HCEC 1CT (cell line): ENCODE measurements at places on chromosomes 3 and 15.

DNA sequence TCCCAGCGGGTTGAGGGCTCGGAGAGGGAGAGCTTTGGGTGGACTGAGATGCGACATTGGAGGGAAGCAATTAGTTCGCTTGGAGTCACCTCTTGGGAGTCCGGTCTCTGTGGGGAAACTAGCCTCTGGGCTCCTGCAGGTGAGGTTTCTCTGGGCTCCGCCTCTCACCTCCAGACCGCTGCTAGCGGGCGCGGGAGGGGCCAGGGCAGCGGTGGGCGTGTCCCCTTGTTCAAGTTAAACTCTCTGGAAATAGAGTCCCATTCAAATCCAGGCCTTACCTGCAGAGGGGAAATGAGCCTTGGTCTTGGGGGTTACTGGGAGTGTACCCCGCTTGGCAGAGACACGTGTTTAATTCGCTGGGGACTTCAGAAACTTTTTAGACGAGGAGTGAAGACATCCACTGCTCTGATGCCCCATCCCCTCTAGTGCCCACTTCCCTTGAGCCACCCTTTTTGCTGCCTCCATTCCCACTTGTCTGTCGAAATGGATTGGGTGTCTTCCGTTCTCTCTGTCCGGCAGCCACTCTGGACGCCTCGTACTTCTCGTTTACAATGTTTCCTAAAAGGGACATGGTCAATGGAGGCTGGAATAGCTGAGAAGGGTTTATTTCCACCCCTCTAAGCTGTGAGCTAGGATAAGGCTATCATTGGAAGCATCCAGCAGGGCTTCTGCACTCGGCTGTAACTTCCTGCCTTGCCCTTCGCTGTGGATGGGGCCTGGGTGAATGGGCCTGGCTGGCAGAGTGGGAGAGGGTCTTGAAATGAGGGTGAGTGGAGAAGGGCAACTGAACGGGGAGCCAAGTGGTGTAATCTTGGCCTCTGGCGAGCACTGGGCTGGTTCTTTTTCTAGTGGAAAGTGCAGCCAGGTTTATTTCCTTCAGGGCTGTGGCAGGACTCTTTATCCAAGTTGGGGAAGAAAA lies 1.1 kb downstream of the MITF start:
- no peak for DNase-seq

DNA sequence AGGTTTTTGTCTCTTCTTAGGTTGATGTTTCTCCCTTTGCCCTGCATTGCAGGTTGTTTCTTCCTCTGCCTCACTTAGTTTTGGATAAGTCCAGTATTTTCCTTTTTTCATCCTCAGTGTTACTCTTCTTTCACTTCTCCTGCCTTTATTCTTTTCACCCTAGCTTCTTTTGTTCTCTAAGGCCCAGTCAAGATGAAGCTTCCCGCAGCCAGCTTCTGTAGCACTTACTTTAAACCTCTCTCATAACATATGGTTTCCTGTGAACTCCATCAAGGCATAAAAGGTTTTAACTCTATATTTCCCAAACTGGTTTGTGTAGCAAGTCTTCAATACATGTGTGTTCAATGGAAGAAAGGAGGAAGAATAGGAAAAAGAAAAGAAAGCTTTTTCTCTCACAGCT lies 54.1 kb downstream of the TP63 start:
- no peak for DNase-seq

DNA sequence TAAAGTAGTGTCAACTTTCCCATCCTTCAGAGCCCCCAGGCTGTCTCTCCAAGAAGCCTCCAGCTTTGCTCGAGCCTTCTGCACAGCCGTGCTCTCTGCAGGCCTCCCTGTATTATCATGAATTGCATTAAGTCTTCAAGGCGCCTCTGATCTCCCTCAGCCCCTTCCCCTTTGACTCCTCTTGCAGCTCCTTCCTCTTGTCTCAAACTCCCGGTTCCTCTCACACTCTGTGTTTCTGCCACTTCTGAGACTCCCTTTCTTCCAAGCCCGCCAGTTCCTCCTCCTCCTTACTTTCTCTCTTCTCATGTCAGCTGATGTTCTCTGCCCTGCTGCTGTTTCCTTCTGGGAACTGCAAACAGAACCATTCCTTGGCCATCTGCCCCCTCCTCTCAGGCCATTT lies 418.8 kb downstream of the EPHB1 start:
- no peak for DNase-seq

DNA sequence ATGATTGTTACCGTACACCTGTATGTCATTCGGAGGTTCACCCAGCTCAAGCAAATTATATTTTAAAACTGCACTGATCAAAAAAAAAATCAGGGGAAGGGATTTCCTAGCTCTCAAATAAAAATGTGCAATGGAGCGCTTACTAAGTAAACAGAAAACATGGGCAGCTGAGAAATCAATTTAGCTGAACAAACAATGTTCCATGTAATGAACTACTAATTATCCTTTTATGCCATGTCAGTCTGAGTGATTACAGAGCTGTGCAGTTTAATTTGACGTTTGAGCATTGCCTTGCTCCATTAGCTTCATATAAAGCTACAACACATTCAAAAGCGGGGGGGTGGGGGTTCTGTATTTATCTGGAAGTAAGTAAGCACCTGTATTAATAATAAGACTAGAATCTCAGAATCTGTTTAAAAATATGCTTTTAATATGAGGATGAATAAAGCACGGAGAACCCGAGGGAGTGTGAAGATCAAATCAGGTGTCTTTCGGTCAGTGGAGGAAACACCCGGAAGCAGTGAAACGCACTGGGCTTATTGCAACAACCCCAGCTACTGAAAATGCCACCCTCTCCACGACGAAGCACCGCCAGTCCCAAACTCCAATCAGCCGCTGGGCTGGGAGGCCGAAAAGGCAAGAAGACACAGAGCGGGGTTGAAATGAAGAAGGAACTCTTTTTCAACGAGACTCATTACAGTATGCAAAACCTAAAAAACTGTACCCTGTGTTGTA lies 196.5 kb upstream of the ATP11B start:
- no peak for DNase-seq

DNA sequence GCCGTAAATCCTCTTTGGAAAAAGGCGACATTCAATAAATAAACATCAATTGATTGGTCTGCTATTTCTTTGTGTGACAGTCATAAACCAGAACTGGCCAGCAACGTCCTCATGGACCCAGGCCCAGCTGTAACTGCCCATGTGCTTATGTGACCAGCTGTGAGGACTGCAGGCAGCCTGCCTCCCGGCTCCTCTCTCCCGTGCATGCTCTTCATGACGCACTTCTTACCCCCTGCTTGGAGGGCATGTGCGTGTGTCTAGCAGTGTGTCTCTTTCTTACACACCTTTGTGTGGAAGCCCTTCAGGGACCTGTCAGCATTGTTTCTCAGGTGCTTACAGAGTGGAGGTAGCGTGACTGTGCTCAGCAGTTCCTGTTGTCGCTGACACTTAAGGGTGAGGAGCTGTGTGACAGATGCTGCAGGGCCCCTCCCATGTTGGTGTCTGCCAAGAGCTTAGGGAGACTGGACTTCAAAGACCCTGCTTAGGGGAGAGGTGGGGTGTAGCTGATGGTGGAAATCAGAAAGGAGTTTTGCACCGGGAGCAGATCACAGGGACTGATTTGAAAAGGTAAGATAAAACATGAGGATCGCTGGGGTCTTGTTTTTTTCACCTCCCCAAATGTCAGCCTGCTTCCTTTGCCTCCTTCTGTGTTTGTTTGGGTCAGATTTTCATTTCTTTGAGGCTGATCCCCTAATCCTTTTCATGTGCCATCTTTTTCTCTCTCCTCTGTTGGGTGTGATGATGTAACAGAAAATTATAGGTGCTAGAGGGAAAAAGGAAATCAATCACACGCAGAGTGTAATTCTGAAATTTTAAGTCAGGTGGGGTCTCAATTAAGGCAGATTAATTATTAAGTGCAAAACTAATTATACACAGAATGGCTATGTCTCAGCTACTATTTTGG lies 2.1 kb downstream of the PODXL2 start:
- DNase-seq: no peak

DNA sequence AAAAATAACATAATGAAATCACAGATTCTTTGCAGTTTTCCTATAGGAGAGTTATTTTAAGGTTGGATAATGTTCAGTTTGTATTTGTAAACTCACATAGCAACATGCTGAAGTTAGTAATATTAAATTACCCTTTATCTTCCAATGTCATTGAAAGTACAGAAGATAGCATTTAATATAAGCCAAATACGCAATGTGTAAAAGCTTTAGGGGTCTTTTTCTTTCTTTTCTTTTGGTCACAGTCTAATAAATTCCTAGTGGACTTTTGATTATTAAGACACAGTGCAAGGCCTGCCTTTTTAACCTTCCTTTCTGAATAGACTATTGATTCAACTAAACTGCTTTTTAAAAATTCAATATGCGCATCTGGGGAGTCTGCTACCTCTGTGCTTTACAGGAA lies 79.3 kb downstream of the OTOL1 start:
- no peak for DNase-seq

DNA sequence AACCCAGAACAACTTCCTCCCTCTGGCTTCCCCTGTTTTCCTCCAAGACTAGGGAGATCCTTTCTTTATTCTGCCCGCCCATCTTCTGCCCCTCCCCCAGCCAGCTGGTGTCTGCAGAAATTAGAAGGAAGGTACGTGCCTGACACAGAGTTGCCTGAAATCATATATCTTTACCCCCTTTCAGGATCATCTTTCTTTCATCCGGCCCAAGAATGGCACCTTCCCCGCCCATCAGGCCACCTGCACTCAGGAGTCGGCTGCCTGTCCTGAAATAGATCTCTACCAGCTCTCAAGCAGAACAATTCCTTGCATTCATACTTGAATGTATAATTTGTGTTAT lies 133.7 kb downstream of the VGLL4 start:
- DNase-seq: no peak

DNA sequence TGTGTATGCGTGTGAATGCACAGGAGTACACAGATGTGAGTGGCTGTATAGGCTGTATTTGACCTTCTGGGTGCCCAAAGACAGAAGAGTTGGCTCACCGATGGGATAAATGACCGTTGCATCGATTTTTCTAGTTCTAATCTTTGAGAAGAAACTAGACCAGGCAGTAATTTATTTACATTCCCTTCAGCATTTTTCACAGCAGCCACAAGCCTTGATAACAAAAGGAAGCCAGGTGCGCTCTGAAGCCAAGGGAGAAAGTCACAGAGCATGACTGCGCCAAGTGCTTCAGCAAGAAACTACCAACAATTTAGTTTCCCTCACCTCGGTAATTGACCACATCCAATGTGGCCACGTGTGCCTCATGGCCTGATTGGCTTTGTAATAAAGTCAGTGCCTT lies 5.9 kb upstream of the FAM3D start:
- DNase-seq: no peak
